ENCODE measurements at places on chromosomes 13 and 19.

GRCh38 chr13:112217431-112217830 is 150.5 kb downstream of the SOX1 start:
- DNase-seq = no peak

- peak; percentile 19 for DNase-seq
These were observed 193.6 kb downstream of the RAP2A start for GRCh38 chr13:97627566-97627965.

DNA sequence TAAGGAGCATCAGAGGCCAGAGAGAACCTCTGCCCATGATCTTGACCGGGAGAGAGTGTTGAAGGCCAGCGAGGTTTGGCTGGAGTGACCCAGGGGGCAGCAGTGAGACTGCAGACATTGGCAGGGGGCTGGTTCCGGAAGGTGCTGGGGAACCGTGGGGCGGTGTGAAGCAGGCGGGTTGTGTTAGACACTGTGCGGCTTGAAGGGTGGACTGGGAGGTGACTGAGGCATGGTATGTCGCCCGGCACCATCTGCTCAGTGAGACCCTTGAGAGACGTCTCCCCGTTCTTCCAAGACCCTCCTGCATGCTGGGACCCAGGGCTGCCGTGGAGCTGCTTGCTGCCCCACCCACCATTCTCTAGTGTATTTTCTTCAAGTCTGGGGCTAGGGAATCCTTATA is 24.6 kb downstream of the CARM1 start:
- DNase-seq = no peak

GRCh38 chr19:35216833-35217648 is 11.5 kb downstream of the FAM187B start:
- DNase-seq = no peak

DNA sequence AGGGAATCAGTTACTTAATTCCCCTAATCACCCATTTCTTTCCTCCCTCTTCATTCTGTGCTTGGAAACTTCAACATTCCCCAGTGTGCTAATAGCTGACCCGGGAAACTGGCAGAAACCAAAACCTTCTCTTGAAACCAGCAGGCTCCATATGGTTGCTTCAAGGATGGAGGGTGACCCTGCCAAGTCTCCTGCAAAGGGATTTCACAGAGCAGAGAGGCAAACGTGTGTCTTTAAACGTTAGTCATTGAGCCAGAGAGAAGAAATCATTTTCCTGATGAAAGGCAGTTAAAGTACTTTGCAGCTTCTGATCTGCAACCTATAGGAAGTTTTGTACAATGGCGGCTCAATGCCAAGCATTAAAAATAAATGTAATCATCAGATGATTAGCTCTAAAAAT is 220.9 kb downstream of the POU4F1 start:
- DNase-seq = no peak

GRCh38 chr19:42563352-42564210 is 31.1 kb downstream of the CEACAM8 start:
- DNase-seq = no peak

DNA sequence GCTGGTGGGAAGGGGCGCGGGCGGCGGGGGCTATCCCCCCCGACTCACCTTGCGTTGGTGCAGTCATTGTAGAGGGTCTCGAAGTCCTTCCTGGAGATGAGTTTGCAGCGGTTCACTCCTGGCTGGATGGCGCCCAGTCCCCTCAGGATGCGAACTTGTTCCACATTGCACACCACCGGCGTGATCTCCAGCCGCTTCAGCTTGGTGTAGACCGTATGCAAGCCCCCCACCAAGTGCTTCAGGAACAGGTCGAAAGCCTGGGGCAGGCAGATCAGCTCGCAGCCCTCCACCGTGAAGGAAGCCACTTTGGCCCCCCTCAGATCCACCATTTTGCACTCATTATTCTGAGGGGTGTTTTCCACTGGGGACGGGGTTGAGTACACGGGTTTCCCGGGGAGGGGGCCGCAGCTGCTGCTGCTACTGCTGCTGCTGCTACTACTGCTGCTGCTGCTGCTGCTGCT is 1.1 kb downstream of the DACH1 start:
- DNase-seq = peak; percentile 12

DNA sequence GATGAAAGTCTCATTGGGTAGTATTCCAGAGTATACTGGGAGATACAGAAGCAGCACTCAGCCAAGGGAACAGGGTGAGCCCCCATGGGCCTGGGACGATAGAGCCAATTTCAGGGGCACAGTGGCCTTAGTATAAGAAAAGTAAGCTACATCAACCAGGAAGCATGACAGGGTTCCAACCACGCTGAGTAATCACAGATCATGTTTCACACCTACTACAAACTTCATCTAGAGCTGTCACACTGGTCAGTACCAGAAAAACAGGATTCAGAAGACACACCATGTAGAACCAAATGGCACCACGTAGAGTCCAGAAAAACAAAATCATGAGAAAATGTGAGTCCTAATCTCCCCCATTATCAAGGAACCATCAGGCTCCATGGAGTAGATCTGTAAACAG is 1292.4 kb upstream of the MIR17HG start:
- DNase-seq = no peak

- no peak for DNase-seq
These were observed 540.6 kb upstream of the MIR17HG start for GRCh38 chr13:90806892-90807291.

GRCh38 chr13:109198585-109198984 is 569.2 kb downstream of the MYO16 start:
- no peak for DNase-seq

- DNase-seq = no peak
These were observed 42.4 kb upstream of the SOX1 start for GRCh38 chr13:112024577-112024976.

DNA sequence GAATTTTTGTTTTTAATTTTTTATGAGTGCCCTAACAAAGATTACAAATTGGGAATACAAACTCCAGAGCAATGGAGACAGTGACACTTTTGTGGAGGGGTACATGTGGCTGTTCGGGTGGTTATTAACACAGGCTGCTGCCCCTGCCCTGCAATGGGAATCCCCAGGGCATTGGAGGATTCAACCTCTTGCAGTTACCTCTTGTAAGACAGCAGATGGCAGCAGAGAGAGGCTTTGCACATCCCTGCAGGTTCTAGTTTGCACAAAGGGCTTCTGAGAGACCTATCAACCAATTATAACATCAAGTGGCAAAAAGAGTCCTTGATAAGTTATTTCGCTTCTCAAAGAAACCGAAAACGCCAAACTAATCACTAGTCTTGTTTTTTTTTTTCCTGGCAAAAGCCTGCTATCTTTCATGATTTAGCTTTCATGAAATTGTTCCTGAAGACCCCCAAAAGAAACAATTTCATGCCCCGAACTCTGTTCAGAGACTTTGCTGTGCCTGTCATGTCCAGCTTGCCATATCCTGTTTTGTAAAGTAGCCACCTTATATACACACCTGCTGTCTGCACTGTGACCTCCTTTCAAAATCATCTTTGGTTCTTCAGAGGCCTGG is 10.4 kb downstream of the GJB2 start:
- DNase-seq = no peak

DNA sequence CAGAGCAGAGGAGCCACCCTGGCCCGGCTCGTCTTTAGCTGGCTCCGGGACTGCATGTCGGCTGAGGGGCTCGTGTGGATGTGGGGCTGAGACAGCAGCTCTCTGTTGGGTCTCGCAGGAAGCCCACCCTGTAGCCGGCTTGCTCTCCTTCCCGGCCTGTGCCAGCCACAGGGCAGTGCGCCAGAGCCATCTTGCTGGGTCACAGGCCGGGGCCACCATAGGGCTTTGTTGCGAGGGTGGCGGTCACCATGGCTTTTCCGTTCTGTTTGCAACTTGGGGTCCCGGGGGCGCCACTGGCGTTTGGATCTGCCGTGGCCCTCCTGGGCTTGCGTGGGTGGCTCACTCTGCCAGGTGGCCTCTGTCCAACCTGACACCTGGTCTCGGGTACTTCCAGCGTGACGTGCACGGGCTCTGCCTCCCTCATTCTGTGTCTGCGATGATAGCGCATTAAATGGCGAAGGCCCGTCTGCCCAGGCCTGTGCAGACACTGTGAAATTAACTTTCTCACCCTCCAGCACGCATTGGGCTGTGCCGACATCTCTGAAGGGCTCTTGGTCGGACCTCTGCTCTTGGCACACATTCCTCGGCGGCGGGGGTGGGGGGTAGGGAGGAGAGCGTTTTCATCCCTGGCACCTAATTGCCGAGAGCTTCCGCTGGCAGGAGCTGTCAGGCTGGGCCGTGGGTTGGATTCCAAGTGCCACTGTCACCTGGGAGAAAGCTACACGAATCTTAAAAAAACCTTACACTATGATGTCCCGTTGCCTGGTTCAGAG is 95.1 kb downstream of the KDM4B start:
- DNase-seq = no peak

DNA sequence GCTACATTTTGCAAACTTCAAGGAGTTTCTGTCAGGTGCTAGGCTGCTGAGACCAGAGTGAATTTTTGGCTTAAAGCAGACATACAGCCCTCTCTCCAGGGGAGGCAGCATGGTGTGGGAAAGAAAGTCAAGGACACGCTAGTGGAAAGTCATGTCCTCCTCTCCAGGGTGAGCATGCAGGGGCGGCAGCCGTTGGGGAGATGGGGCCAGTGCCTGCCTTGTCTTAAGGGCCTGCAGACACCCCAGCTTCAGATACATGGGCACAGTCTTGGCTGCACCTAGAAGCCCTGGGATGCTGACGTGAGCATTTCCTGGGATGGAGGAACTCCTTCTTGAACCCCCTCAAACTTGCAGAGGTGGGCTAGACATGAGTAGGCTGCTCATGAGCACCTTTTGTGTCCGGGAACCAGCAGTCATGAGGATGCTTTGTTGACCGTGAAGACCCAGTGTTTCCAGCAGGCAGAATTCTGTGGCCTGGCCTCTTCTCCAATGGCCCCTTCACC is 43.3 kb upstream of the PEPD start:
- DNase-seq = no peak

DNA sequence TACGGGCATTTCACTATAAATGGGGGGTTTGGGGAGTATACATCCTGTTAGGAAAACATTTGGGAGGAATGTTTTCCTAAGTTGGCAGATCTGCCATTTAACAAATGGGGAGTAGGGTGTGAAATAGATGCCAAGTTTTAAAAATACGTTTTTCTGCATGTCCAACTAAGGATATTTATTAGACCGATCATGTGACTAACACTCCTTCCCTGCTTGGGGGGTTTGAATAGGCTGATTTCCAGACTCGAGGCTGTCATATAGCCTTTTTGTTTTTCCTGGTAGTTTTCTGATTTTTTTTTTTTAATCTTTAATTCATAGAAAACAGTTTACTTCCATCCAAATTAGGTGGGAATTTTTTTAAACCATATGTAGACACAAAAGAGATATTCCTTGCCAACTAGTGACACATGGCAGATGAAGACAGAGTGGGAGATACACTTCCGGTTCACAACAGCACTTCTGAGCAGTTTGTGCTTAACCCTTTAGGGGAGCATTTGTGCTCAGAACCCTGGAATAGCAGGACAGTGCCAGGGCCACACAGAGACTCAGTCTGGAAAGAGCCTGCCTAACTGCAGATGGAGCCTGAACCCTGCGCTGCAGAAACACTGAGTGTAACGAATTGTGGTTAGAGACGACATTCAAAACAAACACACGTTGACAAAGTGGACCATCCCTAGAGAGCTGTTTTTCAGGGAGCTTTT is 5.6 kb upstream of the GATAD2A start:
- DNase-seq = no peak

DNA sequence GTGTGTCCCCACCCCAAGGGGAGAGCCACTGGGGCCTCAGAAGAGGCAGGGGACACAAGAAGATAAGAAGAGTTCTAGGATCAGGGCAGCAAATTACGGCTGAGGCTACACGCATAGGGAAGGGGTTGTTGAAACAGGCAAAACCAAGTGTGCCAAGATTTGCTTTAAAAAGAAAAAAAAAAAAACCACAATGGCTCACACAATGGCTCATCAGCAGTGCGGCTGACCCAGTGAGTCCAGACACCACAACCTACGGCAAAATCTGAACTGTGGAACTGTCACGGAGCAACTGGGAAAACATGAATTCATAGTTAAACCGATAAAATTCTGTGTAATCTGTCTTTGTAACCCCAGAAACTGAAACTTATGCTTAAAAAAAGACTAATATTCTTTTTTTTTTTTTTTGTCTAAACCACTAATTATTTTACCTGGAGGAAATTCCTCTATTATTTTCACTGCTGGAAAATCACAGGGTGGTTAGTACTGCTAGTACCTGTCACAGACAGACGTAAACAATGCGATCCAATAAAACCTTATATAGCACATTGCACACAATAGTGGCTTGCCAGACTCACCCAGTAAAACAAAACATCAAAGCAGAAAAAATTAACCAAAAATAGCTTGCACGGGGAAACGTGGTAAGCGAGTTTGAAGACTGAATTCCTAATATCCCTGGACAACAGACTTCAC is 325.4 kb upstream of the TSHZ3 start:
- no peak for DNase-seq

GRCh38 chr13:51125495-51126226 is 14.6 kb upstream of the C13orf42 start:
- DNase-seq = peak; percentile 25

DNA sequence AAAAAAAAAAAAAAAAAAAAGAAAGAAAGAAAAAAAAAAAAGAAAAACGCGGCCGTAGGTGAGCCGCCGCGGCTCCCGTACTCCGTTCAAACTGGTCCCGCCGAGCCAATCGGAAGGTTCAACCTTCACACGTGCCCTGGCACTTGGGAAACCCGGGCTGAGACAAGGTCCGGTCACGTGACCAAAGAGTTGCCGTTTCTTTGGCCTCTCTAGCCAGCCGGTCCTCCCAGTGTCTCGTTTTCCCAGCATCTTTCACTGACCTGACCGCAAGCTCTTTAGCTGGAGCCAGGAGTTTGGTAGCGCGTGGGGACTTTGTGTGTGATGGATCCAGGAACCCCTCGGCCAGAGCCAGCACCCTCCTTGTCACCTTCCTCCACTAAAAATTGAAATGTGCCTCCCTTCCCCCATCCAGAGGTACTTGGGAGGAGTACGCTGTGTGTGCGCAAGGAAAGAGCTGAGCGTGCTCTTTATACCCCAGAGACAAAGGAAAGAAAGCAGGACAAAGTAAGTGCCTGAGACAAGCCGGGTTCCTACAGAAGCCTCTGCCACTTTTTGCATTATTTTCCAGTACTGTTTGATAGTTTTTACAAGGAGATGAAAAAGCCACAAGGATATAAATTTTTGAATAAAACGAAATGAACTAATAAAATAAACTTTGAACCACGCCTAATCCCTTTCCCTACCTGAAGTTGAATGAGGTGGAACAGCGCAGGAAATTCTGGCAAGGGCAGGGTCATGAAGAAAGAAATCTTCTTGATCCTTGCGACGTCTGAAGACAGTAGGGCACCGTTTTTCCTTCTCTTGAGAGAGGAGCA is 959 bp downstream of the TNPO2 start:
- DNase-seq = peak; percentile 94

GRCh38 chr13:47845981-47846380 is 155.1 kb downstream of the SUCLA2 start:
- DNase-seq = no peak

DNA sequence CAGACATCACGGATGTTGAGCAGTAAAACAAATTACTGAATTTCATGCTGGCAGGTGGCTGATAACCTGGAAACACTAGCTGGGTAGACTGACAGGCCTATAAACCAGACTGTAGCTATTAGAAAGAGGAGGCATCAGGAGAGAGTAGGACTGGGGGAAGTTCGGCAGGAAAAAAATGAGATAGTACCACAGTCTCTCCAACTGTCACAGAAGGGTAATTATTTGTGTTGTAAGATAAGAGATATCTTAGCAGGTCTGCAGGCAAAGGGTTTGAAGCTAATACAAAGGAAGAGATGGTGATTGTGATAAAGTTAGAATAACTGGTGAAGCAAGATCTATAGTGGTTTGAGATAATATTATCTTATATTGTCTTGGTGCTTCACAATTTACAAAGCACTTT is 41.7 kb downstream of the MIPEP start:
- no peak for DNase-seq

- no peak for DNase-seq
These were observed 73.2 kb downstream of the GGACT start for GRCh38 chr13:100515410-100515800.

GRCh38 chr13:72127031-72127430 is 260.0 kb upstream of the DACH1 start:
- no peak for DNase-seq

Data from uterus (tissue), 4 donors.